ENCODE measurements at places on chromosomes 4 and X. TPM values are rescaled to one million over a fixed set of nuclear protein-coding genes. Genes with fewer than 3 reads are reported as not detected.

The APLN gene
- 1.2 TPM for total RNA-seq

The TLR6 gene
- 3.6 TPM for total RNA-seq

The GPRASP1 gene
- 0.30 TPM for total RNA-seq

The DAPP1 gene
- total RNA-seq: not detected

The NXF2 gene
- total RNA-seq: not detected

The MXRA5 gene
- total RNA-seq: not detected

The SOWAHB gene
- 0.06 TPM for total RNA-seq
